ENCODE measurements at places on chromosomes 3 and 15. TPM values are rescaled to one million over a fixed set of nuclear protein-coding genes. Genes with fewer than 3 reads are reported as not detected.

DNA sequence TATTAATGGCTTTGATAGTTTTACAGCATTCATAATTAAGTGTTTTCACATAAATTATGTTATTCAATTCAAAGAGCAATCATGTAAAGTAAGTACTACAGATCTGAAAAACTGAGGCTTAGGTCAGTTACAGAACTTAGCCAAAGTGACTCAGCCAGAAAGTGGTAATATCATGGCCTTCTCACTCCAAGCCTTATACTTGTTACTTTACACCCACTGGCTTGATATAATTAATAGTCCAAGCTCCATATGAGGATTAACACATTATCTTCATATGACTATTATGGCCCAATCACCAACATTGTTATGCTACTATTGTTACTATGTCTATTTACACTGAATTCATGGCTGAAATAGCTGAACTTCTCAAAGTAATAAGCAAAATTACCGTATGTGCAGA lies 50.7 kb downstream of the TIGIT start:
- H3K27me3 ChIP-seq = no peaks in the 10 kb centered on the region
- no peaks in the 10 kb centered on the region for H3K36me3 ChIP-seq
- no peak for DNase-seq

- no peaks in the 10 kb centered on the region for H3K36me3 ChIP-seq
- no peaks in the 10 kb centered on the region for H3K27me3 ChIP-seq
- H3K4me3 ChIP-seq = no peak overlapping the region
These were observed 5.6 kb downstream of the EIF3J start for GRCh38 chr15:44542596-44542995.

DNA sequence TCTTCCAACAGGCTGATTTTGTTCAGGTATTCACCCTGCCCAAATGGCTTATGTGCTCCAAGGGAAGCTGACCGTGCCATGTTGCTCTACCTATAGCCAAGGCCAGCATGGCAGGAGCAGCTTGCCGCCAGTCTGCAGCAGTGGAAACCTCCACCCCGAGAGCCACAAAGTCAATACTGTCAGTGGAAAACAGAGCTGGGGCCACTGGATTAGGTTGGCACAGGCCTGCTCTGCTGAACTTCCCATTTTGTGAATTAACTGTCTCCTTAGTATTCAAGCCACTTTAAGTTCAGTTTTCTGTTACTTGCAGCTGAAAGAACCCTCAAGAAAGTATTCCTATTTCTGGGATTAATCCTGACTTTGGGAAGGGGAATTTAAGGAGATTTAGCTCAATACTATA lies 63.8 kb upstream of the XCR1 start:
- no peak for DNase-seq
- no peaks in the 10 kb centered on the region for H3K4me1 ChIP-seq
- H3K27me3 ChIP-seq = no peaks in the 10 kb centered on the region
- no peak overlapping the region for H3K27ac ChIP-seq

GRCh38 chr3:4078903-4079302 lies 224.3 kb upstream of the SETMAR start:
- H3K36me3 ChIP-seq = no peaks in the 10 kb centered on the region
- no peaks in the 10 kb centered on the region for H3K4me1 ChIP-seq
- no peak for DNase-seq
- no peaks in the 10 kb centered on the region for H3K27me3 ChIP-seq
- H3K27ac ChIP-seq = no peak overlapping the region
- H3K4me3 ChIP-seq = no peak overlapping the region

GRCh38 chr3:11050666-11051323 lies 58.2 kb downstream of the SLC6A1 start:
- peaks cover 5% of the 10 kb centered on the region for H3K27me3 ChIP-seq
- H3K27ac ChIP-seq = no peak overlapping the region
- no peaks in the 10 kb centered on the region for H3K4me1 ChIP-seq
- H3K36me3 ChIP-seq = no peaks in the 10 kb centered on the region
- peak; percentile 28 for DNase-seq
- H3K4me3 ChIP-seq = no peak overlapping the region

GRCh38 chr3:195139876-195140240 lies 131.1 kb downstream of the XXYLT1 start:
- DNase-seq = no peak
- no peak overlapping the region for H3K4me3 ChIP-seq
- H3K36me3 ChIP-seq = no peaks in the 10 kb centered on the region
- H3K4me1 ChIP-seq = no peaks in the 10 kb centered on the region
- no peak overlapping the region for H3K27ac ChIP-seq
- H3K27me3 ChIP-seq = no peaks in the 10 kb centered on the region

- H3K4me3 ChIP-seq = no peak overlapping the region
- no peak overlapping the region for H3K27ac ChIP-seq
- no peaks in the 10 kb centered on the region for H3K4me1 ChIP-seq
- no peaks in the 10 kb centered on the region for H3K27me3 ChIP-seq
- no peak for DNase-seq
These were observed 422.1 kb upstream of the TGFBR2 start for GRCh38 chr3:30184091-30184810.

- no peak overlapping the region for H3K27ac ChIP-seq
- H3K27me3 ChIP-seq = no peaks in the 10 kb centered on the region
- no peak for DNase-seq
- no peak overlapping the region for H3K4me3 ChIP-seq
These were observed 17.9 kb upstream of the NIT2 start for GRCh38 chr3:100316641-100317069.

DNA sequence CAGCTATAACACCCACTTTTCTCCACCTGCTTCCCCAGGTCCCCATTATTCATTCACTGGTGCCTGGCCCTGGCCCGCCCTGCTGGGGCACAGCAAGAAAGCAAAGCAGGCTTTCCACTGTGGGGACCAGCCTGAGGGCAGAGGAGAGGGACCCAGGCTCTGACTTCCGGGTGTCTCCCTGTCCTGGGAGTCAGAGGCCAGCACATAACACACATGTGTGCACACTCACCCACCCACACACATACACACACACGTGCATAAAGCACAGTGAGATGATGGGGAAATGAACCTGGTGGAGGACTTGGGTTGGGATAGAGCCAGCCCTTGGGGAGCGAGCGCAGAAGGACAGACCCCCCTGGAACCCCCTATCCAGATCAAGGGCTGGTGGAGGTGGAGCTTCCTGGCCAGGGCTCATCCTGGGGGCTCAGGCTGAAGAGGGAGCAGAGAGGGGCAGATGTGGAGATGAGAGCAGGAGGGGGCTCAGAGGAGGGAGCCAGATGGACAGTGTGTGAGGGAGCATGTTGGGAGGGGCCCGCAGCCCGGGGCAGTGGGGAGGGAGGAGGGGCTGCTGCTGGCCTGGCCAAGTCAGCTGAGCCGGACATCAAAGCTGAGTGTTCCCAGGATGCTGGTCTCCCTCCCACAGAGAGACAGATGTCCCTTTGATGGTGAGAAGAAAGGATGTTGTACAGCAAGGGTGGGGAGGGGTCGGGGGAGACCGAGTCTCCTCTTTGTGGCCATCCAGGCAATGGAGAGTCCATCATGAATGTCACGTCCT lies 78.2 kb downstream of the LINGO1 start:
- no peaks in the 10 kb centered on the region for H3K36me3 ChIP-seq
- no peaks in the 10 kb centered on the region for H3K4me1 ChIP-seq
- no peaks in the 10 kb centered on the region for H3K27me3 ChIP-seq
- no peak overlapping the region for H3K4me3 ChIP-seq

GRCh38 chr3:127158614-127159229 lies 34.2 kb upstream of the PRR23E start:
- H3K36me3 ChIP-seq = no peaks in the 10 kb centered on the region
- no peak overlapping the region for H3K4me3 ChIP-seq
- DNase-seq = no peak
- H3K27ac ChIP-seq = no peak overlapping the region

DNA sequence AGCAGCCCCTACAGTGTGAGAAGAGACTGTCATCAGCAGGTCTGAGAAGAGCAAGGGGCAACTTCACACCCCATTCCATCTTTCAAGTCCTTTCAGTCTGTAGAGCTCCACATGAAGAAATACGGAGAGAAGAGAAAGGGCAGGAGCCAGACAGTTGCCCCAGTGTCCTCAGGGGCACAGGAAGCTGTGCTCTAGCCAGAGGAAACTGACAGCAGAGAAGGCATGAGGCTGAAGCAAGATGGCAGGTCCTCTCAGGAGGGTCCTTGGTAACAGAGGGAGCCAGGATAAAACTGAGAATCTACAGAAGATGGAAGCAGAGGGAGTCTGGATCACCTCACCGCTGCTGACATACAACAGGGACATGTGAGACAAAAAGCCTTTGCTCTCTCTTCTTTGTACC lies 47.3 kb downstream of the PLCH1 start:
- no peak overlapping the region for H3K27ac ChIP-seq
- no peak overlapping the region for H3K4me3 ChIP-seq
- no peaks in the 10 kb centered on the region for H3K4me1 ChIP-seq
- H3K36me3 ChIP-seq = no peaks in the 10 kb centered on the region
- no peak for DNase-seq

DNA sequence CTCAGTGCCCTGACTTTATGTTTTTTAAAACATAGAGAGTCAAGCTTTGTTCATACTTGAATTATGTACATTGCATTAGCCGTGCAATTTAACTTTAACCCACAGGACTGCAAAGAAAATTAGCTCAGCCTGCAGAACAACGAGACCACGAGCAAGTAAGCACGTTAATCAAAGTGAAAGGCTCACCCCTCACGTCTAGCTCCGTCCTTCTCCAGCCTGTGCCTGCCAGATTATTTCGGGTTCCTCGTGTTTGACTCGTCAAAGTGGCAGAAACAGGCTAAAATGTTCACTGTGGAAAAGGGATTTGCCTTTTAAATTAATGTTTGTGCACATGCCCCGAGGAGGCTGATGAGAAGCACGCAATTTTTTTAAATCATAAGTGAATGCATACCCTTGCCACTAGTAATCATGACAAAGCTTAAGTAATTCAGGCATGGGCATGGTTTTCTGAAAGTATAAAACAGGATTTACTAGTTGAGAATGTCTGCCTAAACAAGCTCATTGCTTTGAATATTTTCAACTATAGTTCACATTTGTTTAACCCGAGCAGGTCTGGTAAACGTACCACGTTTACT lies 15.3 kb downstream of the ZBTB38 start:
- peaks cover 45% of the 10 kb centered on the region for H3K4me1 ChIP-seq
- peak overlapping the region; percentile 57 for H3K27ac ChIP-seq
- no peak for DNase-seq
- H3K36me3 ChIP-seq = no peaks in the 10 kb centered on the region

DNA sequence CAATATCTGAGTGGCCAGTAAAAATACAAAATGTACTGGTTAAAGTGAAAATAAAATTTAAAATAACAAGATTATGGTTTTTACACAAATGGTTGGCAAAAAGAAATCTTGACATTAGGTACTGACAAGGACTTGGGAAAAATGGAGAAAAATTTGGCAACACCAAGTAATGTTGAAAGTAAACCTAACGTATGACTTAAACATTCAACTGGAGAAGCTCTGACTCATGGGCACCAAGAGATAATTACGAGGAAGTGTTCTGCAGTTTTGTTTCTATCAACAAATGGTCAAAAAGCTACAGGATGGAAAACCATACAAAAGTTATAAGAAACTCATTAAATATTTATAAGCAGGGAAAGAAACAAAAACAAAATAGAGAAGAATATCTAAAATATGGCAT lies 177.7 kb downstream of the ZNF385D start:
- H3K36me3 ChIP-seq = no peaks in the 10 kb centered on the region
- H3K4me3 ChIP-seq = no peak overlapping the region
- H3K27ac ChIP-seq = no peak overlapping the region

GRCh38 chr3:3851621-3852323 lies 52.5 kb downstream of the LRRN1 start:
- no peak overlapping the region for H3K27ac ChIP-seq
- no peaks in the 10 kb centered on the region for H3K36me3 ChIP-seq
- DNase-seq = no peak
- no peaks in the 10 kb centered on the region for H3K4me1 ChIP-seq
- no peaks in the 10 kb centered on the region for H3K27me3 ChIP-seq
- H3K4me3 ChIP-seq = no peak overlapping the region

TM4SF18 gene
- polyA plus RNA-seq = 1.4 TPM

TGM4 gene
- polyA plus RNA-seq = not detected

MNS1 gene
- polyA plus RNA-seq = 1.8 TPM

UROC1 gene
- not detected for polyA plus RNA-seq

MAP3K13 gene
- polyA plus RNA-seq = 21.7 TPM

LRRN1 gene
- polyA plus RNA-seq = not detected

CPA3 gene
- 1.1 TPM for polyA plus RNA-seq

GPR176 gene
- polyA plus RNA-seq = 0.60 TPM

Data from sigmoid colon (tissue), 7 donors.